ENCODE measurements at places on chromosomes 6 and 20.

- DNase-seq: no peak
Observed at GRCh38 chr6:106360989-106361430, 493 bp downstream of the CRYBG1 start.

- DNase-seq: no peak
Observed at GRCh38 chr6:33082702-33083101, 6.9 kb downstream of the HLA-DPB1 start.

GRCh38 chr20:24379484-24379927, 89.9 kb upstream of the SYNDIG1 start:
- no peak for DNase-seq

DNA sequence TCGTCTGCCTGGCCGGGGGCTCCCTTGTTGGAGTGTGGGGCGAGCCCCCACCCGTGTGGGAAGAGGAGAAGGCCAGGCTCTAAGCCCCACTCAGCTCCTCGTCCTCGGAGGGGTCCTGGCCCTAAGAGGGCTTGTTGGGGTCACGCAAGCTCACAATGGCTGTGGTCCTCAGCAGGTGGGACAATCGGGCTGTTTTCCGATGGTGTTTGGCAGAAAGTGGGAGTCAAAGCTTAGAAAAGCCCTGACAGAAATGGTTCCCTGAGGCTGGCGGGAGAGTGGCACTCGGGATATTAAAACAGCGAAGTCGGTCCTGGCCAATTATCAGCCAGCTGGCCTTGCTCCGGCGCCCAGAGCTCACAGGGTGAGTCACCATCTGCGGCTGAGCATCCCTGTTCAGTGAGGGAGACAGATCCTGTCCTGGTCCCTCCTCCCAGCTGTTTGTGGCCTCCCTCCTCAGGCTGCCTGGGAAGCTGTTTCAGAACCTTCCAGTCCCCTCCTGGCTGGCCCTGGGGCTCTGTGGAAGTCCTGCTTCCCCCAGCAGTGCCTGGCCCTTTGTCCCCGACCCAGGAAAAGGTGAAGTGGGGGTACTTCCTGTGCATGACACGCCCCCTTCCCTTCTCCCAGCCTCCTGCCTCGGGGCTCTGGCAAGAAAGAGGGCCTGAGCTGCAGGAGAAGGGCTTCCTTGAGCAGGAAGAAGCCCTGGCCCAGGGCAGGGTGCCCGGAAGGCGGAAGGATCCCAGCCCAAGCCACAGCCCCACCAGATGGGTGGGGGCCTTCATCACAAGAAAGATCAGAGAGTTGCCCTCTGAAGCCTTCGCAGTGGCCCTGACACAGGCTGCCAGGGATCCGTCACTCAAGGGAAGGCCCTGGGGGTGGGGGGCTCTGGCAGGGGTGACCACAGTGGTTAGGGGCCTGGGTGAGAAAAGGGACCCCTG, 53.6 kb upstream of the BHLHE23 start:
- DNase-seq: peak; percentile 13

- no peak for DNase-seq
Observed at GRCh38 chr6:111741177-111741952, 131.9 kb downstream of the FYN start.

- peak; percentile 25 for DNase-seq
Observed at GRCh38 chr6:71721642-71722041, 164.7 kb upstream of the RIMS1 start.

GRCh38 chr6:7051780-7052442, 55.9 kb upstream of the RREB1 start:
- peak; percentile 82 for DNase-seq

- DNase-seq: no peak
Observed at GRCh38 chr6:149766156-149766769, 16.7 kb downstream of the PCMT1 start.

GRCh38 chr6:83770910-83771309, 62.0 kb upstream of the SNAP91 start:
- no peak for DNase-seq

DNA sequence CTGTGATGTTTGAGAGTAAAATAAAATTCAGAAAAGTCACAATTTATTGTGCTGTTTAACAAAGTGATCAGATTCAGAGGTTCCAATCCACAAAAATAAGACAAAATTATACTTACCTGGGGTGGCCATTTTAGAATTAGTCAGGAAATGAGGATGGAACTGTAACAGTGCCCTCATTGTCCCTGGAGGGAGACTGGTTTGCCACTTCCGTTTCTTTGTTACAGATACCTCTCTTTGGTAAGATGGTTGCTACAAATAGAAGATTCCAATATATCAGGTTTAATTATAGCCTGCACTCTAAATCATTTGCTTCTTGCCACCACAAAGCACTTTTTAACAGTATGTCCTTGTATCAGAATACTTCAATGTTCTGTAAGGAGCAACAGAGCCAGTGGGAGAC, 95.6 kb downstream of the CTNNBL1 start:
- no peak for DNase-seq

- peak; percentile 68 for DNase-seq
Observed at GRCh38 chr6:130366107-130367005, 539 bp downstream of the TMEM200A start.

GRCh38 chr6:82129797-82130196, 117.7 kb downstream of the IBTK start:
- DNase-seq: no peak

- no peak for DNase-seq
Observed at GRCh38 chr6:33763483-33763882, 16.8 kb upstream of the IP6K3 start.

DNA sequence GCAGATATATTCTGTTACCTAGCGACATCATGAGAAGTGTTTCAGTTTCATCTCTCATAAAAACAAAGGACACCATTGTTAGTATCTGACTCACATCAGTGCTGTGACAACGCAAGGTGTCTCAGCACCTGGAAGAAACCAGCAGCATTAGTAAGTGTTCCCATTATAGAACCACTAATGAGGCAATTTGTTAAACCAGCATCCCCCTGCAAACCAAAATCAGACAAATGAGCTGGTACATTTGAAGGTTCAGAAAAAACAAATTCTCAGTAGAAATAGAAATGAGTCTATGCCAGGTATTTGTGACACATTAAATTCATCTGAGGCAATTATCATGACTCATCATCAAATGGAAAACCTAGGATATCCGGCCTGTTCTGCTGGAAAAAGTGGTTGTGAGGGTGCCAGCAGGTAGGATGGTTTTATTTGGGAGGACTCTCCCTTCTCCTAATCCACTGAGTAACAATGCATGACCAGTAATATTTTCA, 151.7 kb downstream of the TMEM200A start:
- DNase-seq: no peak

DNA sequence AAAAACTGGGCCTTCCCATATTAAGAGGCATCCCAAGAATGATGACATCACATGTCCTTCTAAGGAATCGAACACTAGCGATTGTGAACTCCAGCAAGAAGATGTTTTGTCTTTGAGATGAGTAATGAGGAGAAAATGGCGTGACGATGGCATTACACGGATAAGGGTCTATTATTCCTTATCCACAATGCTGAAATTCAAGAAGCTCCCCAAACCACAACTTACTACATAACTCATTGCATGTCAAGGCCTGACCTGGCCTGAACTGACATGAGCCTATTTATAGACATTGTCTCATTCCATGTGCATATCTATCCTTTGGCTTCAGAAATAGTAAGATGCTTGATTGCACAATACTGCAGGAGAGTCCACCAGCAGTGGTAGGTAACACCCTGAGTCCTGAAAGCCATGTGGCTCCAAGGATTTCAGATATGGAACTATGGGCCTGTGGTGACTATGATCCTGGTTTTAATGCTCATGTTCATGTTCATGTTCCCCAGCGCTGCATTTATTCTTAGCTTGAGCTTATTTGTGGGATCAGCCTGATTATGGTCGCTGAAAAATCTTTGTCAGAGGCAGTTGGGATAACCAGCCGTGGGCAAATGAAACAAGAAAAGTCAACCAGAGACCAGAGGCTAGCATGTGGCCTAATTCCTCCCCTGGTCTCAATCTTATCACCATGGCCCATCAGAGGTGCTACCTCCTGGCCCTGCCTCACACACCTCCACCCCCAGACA, 183.2 kb upstream of the JARID2 start:
- DNase-seq: no peak

- DNase-seq: no peak
Observed at GRCh38 chr20:18048176-18048575, 9.5 kb downstream of the OVOL2 start.

GRCh38 chr6:11791354-11792107, 12.9 kb upstream of the ADTRP start:
- DNase-seq: no peak

DNA sequence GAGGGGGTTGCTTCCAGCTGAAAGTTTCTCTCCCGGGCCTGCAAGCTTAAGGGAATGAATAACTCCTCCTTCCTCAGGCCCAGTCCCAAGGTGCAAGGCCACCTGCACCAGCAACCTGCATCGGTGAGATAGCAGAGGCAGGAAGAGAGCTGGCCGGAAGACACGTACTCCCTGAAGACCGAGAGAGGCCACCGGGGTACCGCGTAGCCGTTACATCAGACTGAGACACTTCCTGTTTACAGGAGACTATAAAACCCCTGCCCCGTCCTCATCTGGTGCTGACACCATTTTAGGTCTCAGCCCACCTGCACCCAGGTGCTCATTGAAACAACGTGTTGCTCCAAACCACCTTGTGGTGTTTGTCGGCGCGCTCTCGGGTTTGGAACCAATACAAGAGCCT, 60.5 kb upstream of the PRND start:
- no peak for DNase-seq

DNA sequence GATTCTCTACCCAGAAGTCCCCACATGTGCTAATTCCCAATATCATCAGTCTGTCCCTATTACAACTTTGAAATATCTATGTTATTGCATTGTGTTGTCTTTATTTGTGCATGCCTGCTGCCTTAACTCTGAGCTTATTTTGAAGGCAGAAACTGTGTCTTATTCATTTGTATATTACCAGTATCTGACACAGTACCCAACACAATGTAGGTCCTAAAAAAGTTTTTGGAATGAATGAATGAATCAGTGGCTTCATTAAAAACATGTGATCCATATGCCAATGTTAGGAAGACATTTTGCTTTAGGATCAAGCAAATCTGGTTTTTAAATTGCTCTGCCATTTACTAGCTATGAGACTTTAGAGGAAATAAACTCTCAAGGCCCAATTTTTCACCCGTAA, 420.4 kb downstream of the CBLN4 start:
- DNase-seq: no peak

DNA sequence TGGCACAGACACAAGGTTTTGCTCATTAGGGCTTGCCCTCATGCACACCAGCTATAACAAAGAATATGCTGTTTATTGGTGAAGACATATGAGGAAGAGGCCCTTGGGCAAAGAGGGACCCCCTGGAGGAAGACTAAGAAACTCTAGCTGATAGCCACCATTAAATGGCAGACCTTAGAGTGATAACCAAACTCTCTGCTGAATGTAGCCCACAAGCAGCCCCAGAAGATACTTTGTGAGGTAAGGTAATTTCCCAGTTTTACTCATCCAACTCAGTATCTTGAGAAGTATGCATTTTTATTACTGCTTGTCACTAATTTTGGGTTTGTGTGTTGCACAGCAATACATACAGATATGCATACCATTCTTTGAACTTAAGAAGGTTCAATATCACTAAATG, 563.3 kb downstream of the DOK5 start:
- no peak for DNase-seq

- DNase-seq: no peak
Observed at GRCh38 chr20:41671143-41671542, 53.0 kb upstream of the CHD6 start.

- DNase-seq: no peak
Observed at GRCh38 chr6:109075934-109076333, 18.7 kb downstream of the SESN1 start.

- DNase-seq: no peak
Observed at GRCh38 chr6:100704961-100705360, 176.2 kb downstream of the ASCC3 start.

DNA sequence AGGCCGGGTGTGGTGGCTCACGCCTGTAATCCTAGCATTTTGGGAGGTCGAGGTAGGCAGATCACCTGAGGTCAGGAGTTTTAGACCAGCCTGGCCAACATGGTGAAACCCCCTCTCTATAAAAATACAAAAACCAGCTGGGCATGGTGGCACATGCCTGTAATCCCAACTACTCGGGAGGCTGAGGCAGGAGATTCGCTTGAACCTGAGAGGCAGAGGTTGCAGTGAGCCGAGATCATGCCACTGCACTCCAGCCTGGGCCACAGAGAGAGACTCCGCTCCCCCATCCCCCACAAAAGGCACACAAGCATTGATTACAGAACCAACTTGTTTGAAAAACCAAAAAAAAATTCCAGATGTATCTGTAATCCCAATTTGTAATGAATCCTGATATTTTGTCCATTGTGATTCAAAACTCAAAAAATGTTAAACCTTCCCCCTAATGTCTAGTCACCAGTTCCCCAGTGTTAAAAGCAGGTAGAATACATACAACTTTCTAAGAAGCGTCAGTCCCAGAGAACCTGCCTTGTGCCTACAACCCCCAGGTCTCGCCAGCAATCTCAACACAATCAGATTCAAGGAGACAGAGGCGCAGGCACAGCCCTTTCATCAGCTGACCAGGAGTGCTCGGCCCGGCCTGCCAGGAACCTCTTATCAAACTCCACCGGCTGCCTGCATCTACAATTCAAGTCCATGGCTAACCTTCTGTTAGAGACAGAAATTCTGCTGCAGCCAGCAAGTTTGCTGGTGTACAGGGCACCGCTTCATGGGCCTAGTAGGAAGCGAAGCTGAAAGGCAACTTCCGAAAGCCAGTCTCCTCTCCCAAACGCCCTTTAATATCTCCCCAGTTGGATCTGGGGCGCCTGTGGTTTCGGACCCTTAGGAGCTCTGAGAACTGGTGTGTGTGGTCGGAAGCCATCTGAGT, 2.1 kb downstream of the EZR start:
- peak; percentile 51 for DNase-seq

- no peak for DNase-seq
Observed at GRCh38 chr6:169189182-169189581, 64.5 kb downstream of the THBS2 start.

DNA sequence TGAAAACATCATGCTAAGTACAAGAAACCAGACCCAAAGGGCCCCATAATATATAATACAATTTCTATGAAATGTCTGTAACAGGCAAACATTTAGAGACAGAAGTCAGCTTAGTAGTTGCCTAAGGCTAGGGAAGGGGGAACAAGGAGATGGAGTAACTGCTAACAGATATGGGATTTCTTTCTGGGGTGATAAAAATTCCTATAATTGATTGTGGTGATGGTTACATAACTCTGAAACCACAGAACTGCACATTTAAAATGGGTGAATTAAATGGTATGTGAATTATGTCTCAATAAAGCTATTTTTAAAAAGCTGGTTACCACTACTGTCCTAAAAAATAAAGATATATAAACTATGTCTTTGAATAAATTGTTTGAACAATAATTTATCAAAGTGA, 3.2 kb downstream of the CEP162 start:
- no peak for DNase-seq

- DNase-seq: no peak
Observed at GRCh38 chr20:44074252-44075151, 112.5 kb downstream of the JPH2 start.

GRCh38 chr20:50356962-50357782, 153.0 kb upstream of the PTPN1 start:
- DNase-seq: no peak

GRCh38 chr6:164911873-164912580, 397.4 kb downstream of the C6orf118 start:
- DNase-seq: no peak

- no peak for DNase-seq
Observed at GRCh38 chr6:138271451-138271850, 53.2 kb upstream of the PBOV1 start.

GRCh38 chr6:165227644-165228329, 81.6 kb downstream of the C6orf118 start:
- DNase-seq: no peak

GRCh38 chr6:112906726-112907125, 559.6 kb downstream of the RFPL4B start:
- DNase-seq: peak; percentile 78
